Posterior vena cava (tissue), 2 donors: ENCODE measurements at places on chromosomes 5 and 9. TPM values are rescaled to one million over a fixed set of nuclear protein-coding genes. Genes with fewer than 3 reads are reported as not detected.

The ZFAND5 gene
- 141 TPM for total RNA-seq

The KCNV2 gene
- not detected for total RNA-seq

The ENHO gene
- 0.24 TPM for total RNA-seq

- DNase-seq, result no peak
Observed at GRCh38 chr9:3809724-3810123, 283.9 kb upstream of the RFX3 start.

DNA sequence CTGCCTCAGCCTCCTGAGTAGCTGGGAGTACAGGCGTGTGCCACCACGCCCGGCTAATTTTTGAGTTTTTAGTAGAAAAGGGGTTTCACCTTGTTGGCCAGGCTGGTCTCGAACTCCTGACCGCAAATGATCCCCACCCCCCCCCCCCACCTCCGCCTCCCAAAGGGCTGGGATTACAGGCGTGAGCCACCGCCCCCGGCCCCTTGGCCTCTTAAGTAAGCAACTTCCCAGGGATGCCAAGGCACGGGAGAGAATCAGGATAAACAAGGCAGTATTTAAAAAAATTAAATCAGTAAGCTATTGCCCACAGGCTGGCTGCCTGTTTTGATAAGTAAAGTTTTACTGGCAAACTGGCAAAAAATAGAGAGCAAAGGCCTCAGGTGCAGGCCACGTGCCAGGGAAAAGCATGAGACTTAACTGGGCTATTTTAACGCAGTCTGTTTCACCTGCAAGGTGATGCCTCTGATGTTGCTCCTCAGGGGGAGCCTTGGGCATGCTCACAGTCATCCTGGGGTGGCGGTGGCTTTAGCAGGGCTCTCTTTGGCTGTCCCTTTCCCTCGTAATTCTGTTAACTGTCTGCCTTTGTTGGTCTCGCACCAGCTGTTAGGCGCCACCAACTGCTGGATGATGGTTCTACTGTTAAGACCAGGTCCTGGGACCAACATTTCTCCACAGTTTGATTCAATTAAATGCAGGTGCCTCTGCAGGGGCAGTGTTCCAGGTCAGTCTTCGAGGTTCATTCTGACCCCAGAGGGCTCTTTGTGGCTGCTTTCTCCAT is 19.4 kb upstream of the RNF130 start:
- peak; percentile 48 for DNase-seq

GRCh38 chr5:107218457-107219193 is 452.1 kb downstream of the EFNA5 start:
- no peak for DNase-seq

GRCh38 chr9:81538890-81539289 is 150.5 kb downstream of the TLE1 start:
- no peak for DNase-seq

DNA sequence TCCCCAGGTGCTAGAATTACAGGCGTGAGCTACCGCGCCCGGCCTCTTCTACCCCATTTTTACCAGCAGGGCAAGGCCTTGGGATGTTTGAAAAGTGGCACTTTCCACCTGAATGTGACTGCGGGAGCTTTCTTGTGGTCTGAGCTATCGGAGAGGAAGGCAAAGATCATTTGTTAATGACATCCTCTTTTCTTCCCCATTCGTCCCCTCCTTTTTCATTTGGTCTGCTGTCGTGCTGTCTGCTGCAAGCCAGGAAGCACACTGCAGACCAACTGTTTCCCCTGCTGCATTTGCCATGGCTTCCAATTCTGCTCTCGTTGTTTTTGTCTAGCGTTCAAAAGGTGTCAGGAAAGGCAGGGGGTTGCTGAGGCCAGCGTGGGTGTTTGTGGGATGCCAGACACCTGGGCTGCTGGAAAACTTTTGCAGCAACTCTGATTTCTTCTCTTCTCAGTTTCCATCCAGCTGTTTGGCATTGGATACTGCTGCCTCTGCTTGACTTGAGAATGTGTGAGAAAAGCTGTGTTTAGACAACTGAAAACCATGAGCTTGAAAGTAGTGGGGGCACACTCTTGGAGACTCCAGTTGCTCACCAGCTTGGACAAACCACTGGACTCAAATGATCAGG is 196.4 kb upstream of the MSX2 start:
- DNase-seq, result no peak

DNA sequence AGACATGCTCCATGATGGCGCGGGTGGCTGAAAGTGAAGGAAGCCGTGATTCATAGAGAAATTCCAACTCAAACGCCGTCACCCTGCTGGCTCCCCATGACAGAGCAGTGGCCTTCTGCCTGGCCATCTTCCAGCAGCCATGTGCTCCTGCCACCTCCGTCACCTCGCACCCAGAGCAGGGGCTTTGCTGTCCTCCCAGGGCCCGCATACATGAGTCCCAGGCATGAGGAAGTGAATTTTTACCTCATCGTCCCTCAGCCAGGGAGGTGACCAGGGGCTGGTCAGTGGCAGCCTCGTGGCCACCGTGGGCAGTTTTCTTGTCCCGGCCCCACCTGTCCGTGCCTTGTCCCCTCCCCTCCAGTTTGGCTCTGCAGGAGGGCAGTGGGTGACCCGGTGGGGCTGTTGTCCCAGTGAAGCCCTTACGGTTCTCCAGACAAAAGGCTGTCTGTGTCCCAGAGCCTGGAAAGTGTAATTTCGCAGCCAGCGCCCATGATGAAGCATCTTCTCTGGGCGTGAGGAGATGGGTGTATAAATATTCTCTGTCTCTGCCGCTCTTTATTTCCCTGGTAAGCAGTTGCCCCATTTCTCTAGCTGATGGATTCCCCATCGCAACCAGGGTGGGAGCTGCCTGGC is 124.0 kb upstream of the LMX1B start:
- peak; percentile 76 for DNase-seq
